ENCODE measurements at places on chromosomes 6 and 20.

GRCh38 chr6:146434732-146435390, 108.8 kb upstream of the RAB32 start:
- no peak for DNase-seq
- no peaks in the 10 kb centered on the region for H3K36me3 ChIP-seq
- no peak overlapping the region for H3K27ac ChIP-seq
- peak overlapping the region; percentile 39 for H3K4me3 ChIP-seq

DNA sequence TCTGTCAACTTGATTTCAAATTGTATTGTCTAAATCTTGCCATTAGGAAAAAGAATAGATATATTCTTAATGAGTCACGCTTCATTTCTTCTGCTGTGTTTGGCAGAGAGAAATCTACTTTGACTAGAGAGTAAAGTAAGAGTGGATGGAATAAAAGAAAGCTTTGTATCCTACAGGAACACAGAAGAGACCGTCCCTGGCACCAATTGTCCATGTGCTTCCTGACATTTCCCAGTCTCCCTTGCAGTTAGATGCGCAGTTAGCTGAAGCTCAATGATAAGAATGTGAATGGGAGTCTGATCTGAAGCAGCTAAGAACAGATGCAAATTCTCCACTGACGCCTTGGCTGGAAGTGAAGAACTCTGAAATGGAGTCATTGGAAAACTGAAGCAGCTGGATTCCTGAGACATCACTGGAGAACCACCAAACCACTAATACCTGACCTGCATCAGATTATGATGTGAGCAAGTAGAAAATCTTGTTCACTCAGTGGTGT, 528.2 kb upstream of the MARCKS start:
- H3K4me1 ChIP-seq: no peaks in the 10 kb centered on the region
- DNase-seq: no peak

DNA sequence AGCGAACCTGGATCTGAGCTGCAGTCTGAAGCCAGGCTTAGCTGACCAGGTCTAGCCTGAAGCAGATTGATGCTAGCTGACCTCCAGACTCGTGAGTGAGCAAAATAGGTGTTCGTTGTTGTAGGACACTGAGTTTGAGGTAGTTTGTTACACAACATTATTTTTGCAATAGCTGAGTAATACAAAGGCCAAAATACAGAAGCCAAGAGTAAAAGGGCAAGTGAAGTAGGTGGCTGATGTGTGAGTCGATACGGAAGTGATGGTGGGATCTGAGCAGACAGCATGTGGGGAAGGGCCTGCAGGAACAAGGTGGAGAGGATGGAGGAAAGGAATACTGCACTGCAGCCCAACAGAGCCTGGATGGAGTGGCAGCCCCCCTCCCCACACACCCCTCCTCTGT, 8.5 kb upstream of the SPATS1 start:
- H3K27me3 ChIP-seq: no peaks in the 10 kb centered on the region
- no peak overlapping the region for H3K4me3 ChIP-seq
- no peaks in the 10 kb centered on the region for H3K4me1 ChIP-seq
- no peaks in the 10 kb centered on the region for H3K36me3 ChIP-seq
- H3K27ac ChIP-seq: no peak overlapping the region
- no peak for DNase-seq

DNA sequence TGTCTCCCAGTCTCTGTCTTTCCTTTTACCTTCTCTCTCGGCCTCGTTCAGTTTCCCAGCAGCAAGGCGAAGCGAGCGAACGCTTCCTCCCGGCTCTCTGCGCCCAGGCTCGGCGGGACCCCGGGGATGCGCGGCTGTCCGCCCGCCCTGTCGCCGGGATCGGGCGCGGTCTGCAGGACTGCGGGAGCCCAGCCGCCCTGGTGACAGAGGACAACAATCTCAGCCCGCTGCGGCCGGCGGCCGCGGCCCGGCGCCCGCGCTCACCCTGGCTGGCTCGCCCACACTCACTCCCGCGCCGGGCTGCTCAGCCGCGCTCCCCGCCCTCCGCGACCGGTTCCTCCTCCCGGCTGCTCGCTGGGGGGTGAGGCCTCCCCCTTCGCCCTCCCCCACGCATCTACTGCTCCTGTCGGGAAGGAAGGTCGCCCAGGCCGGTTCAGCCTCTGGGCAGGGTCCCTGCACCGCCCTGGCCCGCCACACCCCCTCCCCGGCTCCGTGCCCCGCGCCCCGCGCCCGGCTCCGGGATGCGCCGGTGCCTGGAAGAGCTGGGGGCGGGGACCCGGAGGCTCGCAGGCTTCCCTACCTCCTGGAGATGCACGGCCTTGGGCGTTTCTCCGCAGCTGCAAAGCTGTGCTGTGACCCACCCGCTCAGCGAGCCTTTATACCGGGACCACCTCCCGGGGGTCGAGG, 410 bp downstream of the SYNE1 start:
- H3K27ac ChIP-seq: peak overlapping the region; percentile 29
- no peaks in the 10 kb centered on the region for H3K36me3 ChIP-seq
- H3K4me3 ChIP-seq: peak overlapping the region; percentile 62
- H3K27me3 ChIP-seq: peaks cover 29% of the 10 kb centered on the region

DNA sequence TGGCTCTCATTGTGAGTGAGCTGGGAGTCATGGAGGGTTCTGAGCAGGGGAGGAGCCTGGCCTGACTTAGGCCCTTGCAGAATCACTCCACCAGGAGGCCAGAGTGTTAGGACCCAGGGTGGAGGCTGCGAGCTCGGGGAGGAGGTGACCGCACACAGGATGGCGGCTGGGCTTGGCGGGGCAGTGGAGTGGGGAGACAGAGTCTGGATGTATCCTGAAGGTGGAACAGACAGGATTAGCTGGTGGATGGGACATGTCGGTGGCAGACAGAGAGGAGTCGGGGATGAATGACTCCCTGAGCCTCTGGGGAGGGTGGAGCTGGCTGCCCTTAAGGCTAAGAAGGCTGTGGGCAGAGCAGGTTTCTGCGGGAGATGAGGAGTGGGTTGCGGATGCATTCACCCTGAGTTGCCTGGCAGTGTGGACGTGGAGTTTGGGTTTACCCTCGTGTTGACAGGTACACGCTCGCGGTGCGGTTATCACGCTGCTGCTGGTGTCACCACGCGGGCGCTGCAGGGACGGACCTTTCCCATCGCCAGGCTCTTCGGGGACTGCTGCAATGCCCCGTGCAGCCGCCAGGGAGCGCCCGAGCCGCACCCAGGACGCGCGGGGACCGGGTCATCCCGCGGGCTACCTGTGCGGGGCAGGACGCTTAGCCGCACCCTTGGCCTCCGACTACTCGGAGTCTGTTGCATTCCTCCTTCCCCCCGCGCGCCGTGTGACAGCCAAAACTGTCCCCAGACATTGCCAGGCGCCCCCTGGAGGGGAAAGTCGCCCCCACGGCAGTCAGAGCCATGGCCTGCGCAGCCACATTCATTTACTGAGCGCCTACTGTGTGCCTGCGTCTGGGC, 43.0 kb upstream of the PTGIS start:
- peak overlapping the region; percentile 52 for H3K4me3 ChIP-seq
- peaks cover 3% of the 10 kb centered on the region for H3K4me1 ChIP-seq
- DNase-seq: no peak
- H3K27ac ChIP-seq: peak overlapping the region; percentile 48
- H3K27me3 ChIP-seq: no peaks in the 10 kb centered on the region

GRCh38 chr6:85470023-85470410, 20.1 kb downstream of the NT5E start:
- DNase-seq: no peak
- H3K36me3 ChIP-seq: no peaks in the 10 kb centered on the region
- no peaks in the 10 kb centered on the region for H3K27me3 ChIP-seq
- H3K4me3 ChIP-seq: no peak overlapping the region

DNA sequence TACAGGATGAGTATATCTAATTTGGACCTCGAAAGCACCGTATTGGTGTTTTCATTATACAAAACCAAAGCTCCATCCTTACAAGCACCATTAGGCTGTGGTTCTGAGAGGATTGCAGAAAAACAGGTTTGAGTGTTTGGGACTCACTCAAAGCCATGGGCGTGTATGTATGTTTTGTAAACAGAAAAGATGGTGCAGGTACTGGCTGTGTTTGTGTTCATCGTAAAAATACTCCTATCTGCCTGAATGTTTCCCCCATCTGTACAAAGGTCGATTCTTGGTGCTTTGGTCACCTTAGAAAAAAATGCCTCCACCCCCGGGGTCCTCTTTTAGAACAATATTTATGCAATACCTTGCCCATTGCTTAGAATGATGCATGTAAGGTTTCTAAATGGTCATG, 286.6 kb downstream of the TSHZ2 start:
- H3K27ac ChIP-seq: no peak overlapping the region
- DNase-seq: no peak
- no peaks in the 10 kb centered on the region for H3K4me1 ChIP-seq
- no peaks in the 10 kb centered on the region for H3K36me3 ChIP-seq
- H3K27me3 ChIP-seq: no peaks in the 10 kb centered on the region

- H3K4me1 ChIP-seq: no peaks in the 10 kb centered on the region
- no peak for DNase-seq
- peaks cover 90% of the 10 kb centered on the region for H3K36me3 ChIP-seq
- H3K4me3 ChIP-seq: no peak overlapping the region
Observed at GRCh38 chr20:34104059-34104458, 8.0 kb downstream of the EIF2S2 start.

DNA sequence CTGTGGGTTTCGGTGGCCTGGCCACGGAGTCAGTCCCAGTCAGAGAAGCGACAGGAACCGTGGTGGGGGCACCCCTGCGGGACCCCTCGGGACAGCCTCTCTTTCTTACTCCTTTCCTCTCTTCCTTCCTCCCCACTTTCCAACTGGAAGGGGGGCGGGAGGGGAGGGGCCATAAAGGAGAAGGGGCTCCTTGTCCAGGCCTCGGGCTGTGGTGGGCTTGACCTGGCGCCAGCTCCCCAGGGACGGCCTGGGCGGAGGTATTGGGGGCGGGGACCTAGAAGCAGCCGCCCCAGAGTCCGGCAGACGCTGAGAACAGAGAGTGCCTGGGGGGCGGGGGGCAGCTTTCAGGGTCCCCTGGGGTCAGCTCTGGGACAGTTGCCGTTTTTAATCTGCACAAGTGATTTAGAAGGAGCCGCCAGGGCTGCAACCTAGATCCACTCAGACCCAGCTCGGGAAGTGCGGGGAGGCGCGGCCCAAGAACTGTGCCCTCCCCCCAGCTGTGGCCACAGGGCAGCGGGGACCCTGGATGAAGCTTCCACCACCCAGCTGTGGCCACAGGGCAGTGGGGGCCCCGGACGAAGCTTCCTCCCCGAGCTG, 6.4 kb upstream of the ABHD16B start:
- peak overlapping the region; percentile 21 for H3K4me3 ChIP-seq
- peaks cover 75% of the 10 kb centered on the region for H3K27me3 ChIP-seq
- H3K4me1 ChIP-seq: peaks cover 59% of the 10 kb centered on the region
- H3K36me3 ChIP-seq: no peaks in the 10 kb centered on the region
- DNase-seq: no peak

- no peaks in the 10 kb centered on the region for H3K36me3 ChIP-seq
- no peak overlapping the region for H3K27ac ChIP-seq
- H3K4me1 ChIP-seq: peaks cover 7% of the 10 kb centered on the region
- no peak overlapping the region for H3K4me3 ChIP-seq
Observed at GRCh38 chr20:48585061-48585870, 242.5 kb downstream of the PREX1 start.

- no peak for DNase-seq
- H3K27ac ChIP-seq: no peak overlapping the region
- H3K4me3 ChIP-seq: no peak overlapping the region
- H3K4me1 ChIP-seq: no peaks in the 10 kb centered on the region
- no peaks in the 10 kb centered on the region for H3K27me3 ChIP-seq
Observed at GRCh38 chr20:36418711-36419110, 112.6 kb downstream of the DLGAP4 start.

DNA sequence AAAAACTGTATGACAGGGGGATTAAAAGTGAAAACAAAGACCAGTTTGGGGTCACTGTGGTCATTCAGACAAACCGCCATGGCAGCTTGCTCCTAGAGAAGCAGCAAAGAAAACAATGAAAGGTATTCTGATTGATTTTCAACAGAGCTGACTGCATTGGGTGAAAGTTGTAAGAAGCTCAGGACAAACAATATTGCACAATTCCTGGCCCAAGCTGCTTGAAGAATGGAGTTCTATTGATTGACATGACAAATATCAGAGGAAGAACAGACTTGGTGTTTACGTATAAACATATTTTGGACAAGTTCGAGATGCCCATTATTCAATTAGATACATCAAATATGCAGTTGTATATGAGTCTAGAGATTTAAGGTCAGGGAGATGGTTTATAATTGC, 62.0 kb downstream of the TRIM38 start:
- peaks cover 50% of the 10 kb centered on the region for H3K4me1 ChIP-seq
- no peak for DNase-seq
- no peaks in the 10 kb centered on the region for H3K27me3 ChIP-seq
- no peak overlapping the region for H3K4me3 ChIP-seq
- no peaks in the 10 kb centered on the region for H3K36me3 ChIP-seq

GRCh38 chr20:58800134-58800871, 50.4 kb downstream of the GNAS-AS1 start:
- no peaks in the 10 kb centered on the region for H3K36me3 ChIP-seq
- H3K27ac ChIP-seq: no peak overlapping the region
- no peaks in the 10 kb centered on the region for H3K27me3 ChIP-seq
- no peaks in the 10 kb centered on the region for H3K4me1 ChIP-seq
- no peak overlapping the region for H3K4me3 ChIP-seq

- H3K4me3 ChIP-seq: no peak overlapping the region
- H3K36me3 ChIP-seq: no peaks in the 10 kb centered on the region
- no peaks in the 10 kb centered on the region for H3K27me3 ChIP-seq
- DNase-seq: no peak
- H3K27ac ChIP-seq: no peak overlapping the region
Observed at GRCh38 chr20:51900443-51900842, 98.1 kb upstream of the SALL4 start.

DNA sequence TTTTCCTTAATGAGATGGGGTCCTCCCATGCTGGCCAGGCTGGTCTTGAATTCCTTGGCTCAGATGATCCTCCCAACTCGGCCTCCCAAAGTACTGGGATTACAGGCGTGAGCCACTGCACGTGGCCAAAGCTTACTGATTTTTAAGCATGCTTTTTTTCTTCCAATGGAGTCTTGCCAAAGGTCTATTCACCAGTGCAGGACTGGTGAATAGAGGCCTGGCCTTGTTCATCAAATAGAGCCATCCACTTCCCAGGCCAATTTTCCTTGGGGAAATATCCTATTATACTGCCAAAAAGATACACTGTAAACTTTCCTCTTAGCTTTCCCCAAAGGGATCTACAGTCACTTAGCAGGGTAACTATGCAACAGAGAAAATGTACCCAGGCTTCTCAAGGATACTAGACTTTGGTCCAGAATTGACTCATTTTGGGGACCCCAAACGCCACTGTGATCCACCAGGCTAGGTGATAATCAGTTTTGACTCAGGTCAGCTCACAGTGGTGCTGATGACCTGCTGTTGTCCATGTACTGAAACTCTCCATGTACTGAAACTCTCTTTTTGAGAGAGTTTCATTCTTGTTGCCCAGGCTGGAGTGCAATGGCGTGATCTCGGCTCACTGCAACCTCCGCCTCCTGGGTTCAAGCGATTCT, 91.8 kb downstream of the REPS1 start:
- H3K4me1 ChIP-seq: no peaks in the 10 kb centered on the region
- no peak for DNase-seq
- H3K4me3 ChIP-seq: no peak overlapping the region
- no peak overlapping the region for H3K27ac ChIP-seq

All from esophagus squamous epithelium (tissue), 5 donors.